Stimulated activated CD8-positive, alpha-beta memory T cell treated with anti-CD3 and anti-CD28 coated beads, Interleukin-15, amount 100 ng/mL, for 1 hour (primary cell): ENCODE measurements at places on chromosomes 2 and 18.

DNA sequence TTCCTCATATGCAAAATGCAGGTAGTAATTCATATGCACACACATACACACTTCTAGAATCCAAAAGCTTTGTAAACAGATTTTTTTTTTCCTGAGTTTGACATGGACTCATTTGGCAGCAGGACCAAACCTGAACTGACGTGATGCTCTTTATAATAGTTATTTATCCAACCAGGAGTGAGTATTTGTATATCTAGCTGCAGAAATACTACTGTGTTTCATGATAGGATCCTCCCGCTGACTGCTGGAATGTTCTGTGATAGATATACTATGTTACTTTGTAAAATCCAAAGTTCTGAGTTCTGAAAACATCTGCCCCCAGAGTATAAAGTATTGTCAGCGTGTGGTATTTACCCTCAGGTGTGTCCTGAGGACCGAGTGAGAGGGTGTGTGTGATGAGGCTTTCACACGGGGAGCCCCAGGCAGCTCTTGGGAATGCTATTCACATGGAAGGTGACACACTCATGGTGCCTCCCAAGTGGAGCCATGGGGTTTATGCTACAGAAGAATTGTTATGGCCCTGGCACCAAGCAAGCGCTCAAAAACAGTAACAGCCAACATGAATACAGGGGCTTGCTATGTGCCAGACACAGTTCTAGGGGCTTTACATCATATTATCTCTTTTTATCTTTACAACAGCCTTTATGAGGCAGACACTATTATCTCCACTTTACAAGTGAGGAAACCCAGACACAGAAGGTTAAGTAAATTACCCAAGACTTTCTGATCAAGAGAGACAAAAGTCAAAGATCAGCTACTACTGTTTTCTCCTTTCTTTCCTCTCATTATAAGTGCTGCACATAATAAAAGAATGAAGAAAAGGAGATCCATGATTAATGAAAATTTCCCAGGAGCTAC lies 16.7 kb upstream of the TXNDC2 start:
- DNase-seq, result no peak

DNA sequence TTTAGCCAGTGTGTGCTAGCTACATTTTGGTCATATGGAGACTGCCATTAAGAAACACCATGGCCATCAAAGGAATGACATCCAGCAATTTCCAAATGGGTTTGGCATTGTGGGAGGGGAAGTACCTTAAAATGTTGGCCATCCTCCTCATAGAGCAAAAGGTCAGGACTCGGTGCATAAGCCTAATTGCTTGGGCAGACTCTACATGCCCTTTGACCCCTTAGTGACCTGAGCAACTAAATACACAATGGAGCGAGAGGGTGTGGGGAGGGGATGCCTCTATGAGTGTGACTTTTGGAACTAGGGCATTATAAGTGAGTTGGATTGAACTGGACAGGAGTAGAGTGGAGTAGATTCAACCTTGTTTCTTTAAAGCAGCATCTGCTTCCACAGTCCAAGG lies 44.9 kb downstream of the NRP2 start:
- DNase-seq, result no peak

GRCh38 chr2:237227592-237228280 lies 142.0 kb downstream of the COPS8 start:
- no peak for DNase-seq

DNA sequence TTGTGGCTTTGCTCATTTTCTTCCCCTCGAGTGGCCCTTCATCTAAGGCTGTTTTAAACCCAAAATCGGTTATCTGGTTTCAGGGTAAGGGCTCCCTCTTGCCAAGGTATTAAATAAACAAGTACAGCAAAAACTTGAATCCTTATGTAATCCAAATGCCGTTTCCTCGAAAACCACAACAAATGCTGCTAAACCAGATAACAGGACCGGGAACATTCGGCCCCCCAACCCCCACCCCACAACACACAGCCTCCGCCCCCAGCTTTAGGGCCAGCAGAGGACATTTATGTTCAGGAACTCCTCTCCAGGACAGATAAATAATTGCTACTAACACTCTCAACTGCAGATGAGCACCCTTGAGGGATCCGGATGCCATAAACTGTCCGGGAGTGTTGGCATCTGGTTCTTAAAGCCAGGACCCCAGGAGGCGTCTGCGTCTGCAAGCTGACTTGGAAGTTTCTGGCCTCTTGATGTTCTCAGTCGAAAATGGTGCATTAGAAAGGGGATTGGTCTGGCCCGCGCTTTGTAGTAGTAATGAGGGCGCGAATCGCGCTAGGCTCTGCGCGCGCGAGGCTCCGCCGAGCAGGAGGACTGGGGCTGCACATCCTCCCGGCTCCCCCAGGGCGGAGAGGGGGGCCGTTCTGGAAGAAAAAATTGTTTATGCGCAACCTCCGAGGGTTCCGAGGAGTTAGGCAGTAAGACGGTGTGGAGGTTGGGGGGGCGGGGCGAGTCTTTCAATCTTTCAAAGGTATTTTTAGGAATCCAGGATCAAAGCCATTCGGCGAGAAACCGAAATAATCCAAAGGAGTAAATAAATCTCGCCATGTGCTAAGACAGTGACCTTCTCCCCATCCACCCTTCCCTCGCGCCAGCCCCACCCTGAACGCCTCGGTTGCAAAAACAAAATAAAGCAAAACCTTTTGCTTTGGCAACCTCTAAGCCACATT lies 3.9 kb upstream of the ID2 start:
- no peak for DNase-seq

DNA sequence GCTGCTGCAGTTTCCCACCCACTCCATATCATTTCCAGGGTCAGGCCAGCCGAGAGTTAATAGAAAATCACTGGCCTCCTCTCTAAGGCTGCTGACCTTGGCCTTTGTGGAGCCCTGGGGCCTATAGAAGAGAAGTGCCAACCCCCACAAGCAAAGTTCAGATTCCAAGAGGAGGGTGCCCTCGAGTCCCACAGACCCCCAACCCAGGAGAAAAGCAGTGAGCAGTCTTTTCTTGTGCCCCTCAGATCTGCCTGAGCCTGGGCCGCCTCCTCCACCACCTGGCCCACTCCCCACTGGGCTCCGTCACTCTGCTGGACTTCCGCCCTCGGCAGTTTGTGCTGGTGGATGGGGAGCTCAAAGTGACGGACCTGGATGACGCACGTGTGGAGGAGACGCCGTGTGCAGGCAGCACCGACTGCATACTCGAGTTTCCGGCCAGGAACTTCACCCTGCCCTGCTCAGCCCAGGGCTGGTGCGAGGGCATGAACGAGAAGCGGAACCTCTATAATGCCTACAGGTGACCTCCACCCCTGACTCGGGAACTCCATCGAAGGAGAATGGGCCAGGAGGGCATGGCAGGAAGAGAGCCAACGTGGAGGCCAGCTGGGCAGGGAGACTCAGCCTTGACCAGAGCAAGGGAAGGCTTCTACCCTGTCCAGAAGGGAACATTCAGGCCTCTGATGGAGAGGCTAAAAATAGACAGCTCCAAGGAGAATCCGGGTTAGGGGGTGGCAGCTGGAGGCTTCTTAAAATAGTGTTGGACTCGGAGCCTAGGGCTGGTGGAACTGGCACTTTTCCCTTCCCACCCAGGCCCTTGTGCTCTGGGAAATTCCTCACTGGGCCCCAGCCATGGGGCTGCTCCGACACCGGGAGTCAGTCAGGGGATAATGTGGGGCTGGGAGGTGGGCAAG lies 6.2 kb downstream of the PKDCC start:
- DNase-seq, result no peak

GRCh38 chr2:107591561-107592279 lies 235.0 kb upstream of the RGPD4 start:
- no peak for DNase-seq

DNA sequence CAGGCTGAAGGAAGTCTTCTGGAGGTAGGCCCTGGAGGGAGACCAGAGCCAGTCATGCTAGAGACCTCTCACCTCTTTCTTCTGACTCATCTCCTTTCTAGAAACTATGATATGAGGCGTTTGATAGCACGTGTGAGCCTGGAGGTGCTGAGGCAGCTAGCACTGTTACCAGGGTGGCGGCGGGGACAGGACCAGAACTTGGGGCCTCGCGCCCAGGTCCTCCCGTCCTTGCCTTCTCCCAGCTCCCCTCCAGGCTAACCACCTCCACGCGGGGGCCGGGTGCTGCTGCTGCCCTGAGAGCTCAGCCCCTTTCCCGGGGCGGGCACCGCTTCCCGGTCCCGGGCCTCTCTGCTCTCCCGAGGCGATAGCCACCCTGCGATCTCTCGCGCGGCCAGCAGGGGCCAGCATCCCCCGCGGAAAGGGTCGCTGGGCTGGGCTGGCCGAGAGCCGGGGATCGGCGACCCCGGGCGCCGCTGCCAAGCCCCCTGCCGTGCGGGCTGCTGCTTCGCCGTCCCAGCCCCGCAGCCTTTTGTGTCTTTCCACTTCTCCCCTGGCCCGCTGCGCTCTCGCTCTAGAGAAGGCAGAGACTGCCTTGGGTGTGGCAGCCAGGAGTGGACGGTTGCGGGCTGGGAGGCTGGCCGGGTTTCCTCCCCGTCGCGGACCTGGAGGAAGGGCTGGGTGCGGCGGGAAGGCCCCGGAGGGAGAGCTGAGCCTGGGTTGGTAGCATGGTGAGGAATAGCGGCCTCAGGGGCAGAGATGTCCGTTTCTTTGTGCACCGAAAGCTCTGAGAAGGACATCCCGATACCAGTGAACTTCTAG lies 49.1 kb downstream of the TMEM17 start:
- peak; percentile 32 for DNase-seq

DNA sequence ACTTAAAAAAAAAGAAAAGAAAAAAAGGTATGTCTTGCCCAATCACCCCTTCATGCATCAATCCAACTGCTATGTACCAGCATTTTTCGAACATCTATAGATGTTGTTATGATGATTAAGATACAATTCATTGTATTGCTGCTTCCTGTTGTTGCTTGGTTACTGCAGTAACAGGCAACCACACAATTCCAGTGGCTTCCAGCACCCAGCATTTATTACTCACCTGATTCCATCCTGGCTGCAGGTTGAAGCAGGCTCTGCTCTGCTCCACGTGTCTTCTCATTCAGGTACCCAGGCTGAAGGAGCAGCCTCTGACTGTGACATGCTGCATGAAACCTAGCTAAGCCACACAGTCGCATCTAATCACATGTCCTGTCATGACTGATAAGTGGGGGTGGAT lies 196.9 kb downstream of the INO80D start:
- DNase-seq, result no peak

- no peak for DNase-seq
Observed at GRCh38 chr18:60693426-60693825, 320.9 kb upstream of the MC4R start.

DNA sequence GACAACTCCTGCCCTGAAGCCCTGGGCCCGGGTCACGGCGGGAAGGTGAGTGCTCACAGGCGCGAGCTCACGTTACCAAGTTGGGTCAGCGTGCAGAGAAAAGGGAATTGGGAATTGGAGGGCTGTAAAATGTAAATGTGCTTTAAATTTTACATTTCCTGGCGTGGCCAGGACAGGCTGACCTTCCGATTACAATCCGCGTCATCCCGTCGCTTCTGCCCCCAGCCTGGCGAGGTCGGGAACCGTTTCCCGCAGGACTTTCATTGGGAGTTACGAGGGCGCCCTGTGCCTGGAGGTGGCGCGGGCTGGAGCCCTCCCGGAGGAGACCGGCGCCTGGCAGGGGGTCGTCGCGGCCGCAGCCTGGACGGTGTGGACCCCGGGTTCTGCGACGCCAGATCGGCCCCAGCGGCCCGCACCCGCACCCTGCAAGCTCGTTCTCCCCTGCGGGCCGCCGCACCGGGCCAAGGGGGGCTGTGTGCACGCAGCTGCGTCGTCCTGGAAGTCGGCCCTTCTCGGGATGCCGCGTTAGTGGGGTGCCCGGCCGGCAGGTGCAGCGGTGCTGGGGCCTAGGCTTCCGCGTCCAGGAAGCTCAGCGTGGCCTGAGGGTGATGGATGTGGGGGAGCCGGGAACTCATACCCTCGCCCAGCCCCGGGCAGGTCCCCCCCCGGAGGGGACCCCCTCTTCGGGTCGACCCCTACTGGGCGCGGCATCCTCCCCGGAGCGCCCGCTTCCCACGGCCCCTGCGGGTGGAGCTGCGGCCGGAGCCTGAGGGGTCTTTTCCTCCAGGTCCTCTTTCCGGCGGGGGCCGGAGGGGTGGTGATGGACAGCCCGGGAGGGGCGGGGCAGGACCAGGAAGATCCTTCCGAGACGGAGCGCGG lies 63.9 kb downstream of the LRRFIP1 start:
- no peak for DNase-seq

DNA sequence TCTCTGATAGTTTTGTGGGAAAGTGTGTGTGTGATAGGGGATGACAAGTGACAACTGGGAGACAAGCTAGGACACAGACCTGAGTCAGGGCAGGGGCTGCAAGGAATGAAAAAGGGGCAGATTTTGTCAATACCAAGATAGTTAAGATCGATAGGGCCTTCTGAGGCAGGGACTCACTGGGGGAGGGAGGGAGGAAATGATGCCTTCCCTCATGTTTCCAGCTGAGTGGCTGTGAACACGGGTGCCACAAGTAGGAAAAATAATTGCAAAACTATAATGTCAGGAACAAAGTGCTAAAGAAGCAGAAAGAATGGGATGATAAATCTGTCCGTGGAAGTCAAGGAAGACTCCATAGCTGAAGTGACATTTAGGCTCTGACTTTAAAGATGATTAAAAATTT lies 24.2 kb downstream of the CDH2 start:
- no peak for DNase-seq

- DNase-seq, result no peak
Observed at GRCh38 chr18:10020171-10020570, 106.4 kb downstream of the VAPA start.

DNA sequence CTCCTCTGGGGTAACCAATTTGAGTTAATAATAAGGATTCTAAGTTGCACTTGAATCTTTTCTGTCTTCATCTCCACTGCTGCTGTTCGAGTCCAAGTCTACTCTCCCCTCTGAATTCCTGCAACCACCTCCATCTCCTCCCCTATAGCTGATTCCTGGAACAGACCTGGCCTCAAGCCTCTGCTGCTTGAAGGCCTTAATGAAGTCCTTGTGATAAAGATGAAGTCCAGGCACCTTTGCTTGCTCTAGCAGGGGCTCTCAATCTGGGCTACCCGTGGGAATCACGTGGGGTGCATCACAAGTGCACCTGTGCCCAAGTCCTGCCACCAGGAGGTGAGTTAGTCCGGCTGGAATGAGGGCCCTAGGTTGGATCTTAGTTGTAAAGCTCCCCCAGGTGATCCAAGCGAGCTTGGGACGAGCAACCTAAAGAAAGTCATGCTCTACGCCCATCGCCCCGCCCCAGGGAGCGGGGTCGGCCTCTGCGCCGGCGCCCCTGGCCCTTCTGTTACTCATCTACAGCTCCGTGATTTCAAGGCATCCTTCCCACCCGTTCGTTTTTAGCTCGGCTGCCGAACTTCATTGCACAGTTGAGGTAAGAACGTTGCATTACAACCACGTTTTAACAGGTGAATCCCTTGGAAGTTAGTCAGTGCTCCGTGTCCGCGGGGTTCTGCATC lies 905 bp upstream of the IAH1 start:
- DNase-seq, result no peak

- no peak for DNase-seq
Observed at GRCh38 chr2:149143734-149144133, 105.2 kb downstream of the LYPD6B start.

- DNase-seq, result no peak
Observed at GRCh38 chr2:121118951-121119350, 166.1 kb downstream of the TFCP2L1 start.

- no peak for DNase-seq
Observed at GRCh38 chr2:228039752-228040534, 141.5 kb downstream of the SPHKAP start.

GRCh38 chr2:102126169-102126568 lies 16.4 kb upstream of the IL1R1 start:
- no peak for DNase-seq

- no peak for DNase-seq
Observed at GRCh38 chr2:102843764-102844443, 82.1 kb downstream of the TMEM182 start.
